ENCODE measurements at places on chromosomes 1 and 21.

GRCh38 chr1:31872658-31873636 is 57.1 kb upstream of the SPOCD1 start:
- DNase-seq, result no peak

- no peak for DNase-seq
These were observed 33.3 kb downstream of the DNTTIP2 start for GRCh38 chr1:93845538-93846205.

DNA sequence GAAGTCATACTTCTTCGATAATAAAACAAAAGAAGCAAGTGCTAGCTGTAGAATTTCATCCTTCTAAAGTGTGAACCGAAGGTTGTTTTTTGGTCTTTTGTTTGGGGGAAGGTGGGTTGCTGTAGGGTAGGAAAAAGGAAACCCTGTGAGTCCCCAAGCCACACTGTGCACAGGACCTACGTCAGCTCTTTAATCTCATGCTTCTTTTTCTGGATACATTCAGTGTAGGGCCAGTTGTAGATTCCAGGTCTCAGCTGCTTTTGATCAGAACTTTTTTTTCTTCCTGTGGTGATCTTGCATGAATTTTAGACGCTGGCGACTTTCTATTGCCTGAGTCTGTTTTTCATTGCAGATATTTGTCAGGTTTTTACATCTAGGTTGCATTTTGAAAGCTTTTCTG is 40.2 kb downstream of the BCL9 start:
- no peak for DNase-seq

GRCh38 chr1:167229719-167230385 is 9.2 kb downstream of the POU2F1 start:
- DNase-seq, result no peak

- no peak for DNase-seq
These were observed 151.6 kb downstream of the C1orf94 start for GRCh38 chr1:34328281-34328799.

DNA sequence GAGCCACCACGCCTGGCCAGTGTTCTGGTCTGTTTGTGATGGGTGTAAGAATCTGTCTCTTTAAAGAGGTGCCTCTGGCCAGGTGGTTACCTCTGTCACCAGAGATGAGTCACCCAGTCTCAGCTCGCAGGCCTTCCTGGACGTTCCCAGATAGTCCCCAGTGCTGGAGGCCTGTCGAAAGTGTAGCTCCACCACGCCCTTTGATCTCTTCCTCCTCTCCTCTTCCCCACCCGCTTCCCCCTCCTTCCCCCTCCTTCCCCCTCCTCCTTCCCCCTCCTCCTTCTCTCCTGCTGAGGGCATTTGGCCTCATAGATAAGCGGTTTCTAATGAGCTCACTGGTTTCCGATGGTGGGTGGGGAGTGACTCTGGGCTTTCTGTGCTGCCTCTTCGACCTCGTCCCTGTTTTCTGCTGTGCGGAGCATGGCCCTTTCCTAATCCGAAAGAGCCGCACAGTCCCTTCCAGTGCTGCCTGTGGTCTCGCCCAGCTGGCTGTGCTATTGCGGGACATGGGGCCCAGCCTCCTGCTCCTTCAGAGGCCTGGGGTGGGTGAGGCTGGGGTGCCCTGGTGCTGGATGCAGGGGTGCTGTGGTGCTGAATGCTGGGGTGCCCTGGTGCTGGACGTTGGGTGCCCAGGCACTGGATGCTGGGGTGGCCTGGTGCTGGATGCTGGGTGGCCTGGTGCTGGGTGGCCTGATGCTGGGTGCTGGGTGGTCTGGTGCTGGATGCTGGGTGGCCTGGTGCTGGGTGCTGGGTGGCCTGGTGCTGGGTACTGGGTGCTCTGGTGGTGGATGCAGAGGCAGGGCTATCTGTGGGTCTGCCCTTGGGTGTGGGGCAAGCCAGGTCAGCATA is 19.2 kb downstream of the AGPAT3 start:
- no peak for DNase-seq

- no peak for DNase-seq
These were observed 137.6 kb upstream of the SGIP1 start for GRCh38 chr1:66396212-66396890.

DNA sequence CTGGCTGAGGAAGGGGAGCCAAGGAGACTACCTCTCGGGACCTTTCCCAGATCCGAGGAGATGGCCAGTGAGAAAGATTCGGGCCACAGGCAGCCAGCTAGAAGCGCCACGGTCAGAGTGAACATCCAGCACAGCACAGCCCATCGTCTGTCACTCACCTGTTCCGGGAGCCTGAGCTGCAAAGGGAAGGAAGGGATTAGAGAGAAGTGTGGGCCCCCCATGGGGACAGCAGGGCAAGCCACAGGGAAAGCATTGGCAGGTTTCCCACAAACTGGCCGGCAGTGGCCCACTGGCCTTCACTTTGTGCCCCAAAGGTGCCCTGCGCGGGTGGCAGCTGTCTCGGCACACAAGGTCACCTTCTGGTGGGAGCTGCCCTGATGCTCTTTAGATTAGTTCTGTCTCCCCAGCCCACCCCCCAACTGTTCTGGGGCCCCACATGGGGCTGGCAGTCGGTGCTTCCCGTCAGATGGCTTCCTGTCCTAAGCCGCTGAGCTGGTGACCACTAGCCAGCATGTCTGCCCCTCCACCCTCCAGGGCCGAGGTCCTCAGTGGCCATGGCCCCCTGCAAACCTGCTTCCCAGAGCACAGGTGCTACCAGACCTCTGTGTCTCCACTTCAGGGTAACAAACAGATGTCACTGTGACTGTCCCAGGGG is 56.7 kb downstream of the LACTBL1 start:
- no peak for DNase-seq

DNA sequence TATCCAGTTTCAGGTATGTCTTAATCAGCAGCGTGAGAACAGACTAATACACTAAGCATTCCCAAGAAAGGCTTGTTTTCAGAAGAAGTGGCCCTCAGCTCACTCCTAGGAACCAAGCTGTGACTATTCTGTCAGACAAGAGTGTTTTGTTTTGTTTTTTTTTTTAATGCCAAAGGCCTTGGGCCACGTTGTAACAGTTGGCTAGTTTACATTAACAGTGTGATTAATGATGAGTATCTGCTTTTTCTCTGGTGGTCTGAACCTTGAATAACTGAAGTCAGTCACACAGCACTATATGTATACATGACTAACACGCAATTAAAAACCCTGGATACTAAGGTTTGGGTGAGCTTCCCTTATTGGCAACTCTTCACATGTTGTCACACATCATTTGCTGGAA is 21.9 kb downstream of the DPYD start:
- DNase-seq, result no peak

DNA sequence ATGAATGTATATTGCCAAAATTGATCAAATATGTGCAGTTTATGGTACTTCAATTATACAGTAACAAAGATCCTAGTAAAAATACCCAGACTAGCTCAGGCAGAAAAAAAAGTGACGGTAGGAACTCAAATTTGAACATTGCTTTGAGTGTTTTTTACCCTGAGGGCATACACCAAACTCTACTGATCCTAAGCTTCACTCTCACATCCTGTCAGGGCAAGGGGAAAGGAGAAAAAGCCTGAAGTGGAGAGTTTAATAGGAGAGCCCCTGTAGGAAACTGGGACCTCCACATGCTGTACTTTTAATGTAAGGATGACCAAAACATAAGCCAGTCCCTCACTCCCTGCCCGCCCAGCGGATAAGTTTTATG is 59.8 kb upstream of the GNG12 start:
- no peak for DNase-seq

DNA sequence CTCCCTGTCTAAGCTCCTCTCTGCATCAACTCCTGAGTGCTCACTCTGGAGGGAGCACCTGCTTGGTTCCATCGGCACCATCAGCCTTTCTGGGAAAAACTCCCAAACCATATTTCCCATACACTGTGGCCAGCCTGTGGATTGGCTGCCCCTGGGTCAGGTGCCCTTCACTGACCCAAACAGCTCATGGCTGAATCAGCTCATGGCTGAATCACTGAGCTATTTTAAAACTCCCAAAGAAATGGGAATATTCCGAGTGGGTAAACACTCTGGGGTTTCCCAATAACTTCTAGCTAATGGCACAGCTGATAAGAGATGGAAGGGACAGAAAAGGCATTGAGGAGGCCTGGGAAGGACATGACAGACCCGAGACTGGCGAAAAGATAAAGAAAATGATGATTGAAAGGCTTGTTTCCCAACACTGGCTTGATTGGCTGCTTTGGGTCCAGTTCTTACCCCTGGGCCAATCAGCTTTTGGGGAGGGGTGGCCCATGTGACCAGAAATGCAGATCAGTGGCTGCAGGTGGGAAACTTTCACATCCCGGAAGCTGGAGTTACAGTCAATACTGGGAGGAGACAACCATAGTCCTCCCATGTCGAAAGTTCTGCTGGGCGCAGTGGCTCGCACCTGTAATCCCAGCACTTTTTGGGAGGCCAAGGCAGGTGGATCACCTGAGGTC is 37.3 kb upstream of the KAZN start:
- no peak for DNase-seq

GRCh38 chr1:33182896-33183295 is 1.1 kb upstream of the TRIM62 start:
- DNase-seq, result no peak

- DNase-seq, result no peak
These were observed 298.3 kb downstream of the GPATCH2 start for GRCh38 chr1:217332431-217333065.

DNA sequence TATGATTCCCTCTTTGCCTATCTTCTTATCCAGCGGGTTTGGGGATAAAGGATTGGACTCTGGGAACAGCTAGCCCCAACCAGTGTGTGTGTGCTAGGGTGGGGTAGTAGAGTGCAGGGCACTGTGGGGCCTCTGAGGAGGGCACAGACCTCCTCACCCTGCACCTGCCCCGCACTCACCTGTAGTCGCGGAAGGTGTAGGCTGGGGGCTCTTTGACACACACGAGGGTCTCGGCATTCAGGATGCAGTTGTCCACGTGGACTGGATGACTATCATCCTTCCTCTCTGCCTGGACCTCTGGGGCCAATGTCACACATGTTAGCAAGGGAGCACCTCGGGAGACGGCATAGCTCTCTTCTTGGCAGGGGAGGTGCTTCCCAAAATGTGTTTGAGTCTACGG is 8.0 kb upstream of the CLDN19 start:
- DNase-seq, result no peak

DNA sequence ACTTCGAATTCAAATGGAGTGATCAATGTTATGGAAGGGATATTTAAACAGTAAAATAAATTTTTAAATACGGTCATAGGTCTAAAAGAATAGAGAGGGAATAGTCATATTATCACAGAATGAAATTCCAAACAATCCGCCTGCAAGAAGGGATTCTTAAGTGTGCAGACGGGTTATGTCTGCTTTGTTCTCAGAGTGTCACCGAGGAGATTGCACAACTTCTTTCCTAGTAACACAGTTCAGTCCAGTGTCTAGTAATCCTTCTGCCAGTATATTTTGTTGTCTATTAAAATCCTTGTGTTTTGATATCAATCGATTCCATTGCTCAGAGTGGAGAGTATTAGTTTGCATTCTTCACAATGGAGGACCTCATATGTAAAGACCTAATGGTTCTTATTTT is 48.4 kb downstream of the LRRC53 start:
- DNase-seq, result no peak

- no peak for DNase-seq
These were observed 17.1 kb upstream of the PRRC2C start for GRCh38 chr1:171468120-171468750.

DNA sequence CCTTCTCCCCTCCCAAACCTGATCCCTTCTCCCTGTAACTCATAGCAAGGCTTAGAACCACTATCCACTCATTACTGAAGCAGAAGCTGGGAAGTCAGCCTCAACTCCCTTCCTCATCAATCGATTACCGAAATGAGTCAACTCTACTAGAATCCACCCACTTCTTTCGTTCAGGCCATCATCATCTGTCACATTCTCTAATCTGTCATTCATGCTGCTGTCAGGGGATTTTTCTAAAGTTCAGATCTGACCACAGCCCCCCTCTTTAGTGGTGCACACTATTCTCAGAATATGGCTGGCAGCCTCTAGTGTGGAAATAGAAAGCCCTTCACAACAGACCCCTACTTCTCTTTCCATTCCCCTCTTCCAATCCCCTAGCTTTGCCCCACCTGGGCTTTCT is 5.1 kb downstream of the NT5C1A start:
- DNase-seq, result no peak

- DNase-seq, result no peak
These were observed 270.2 kb downstream of the TBX15 start for GRCh38 chr1:118717893-118718292.

DNA sequence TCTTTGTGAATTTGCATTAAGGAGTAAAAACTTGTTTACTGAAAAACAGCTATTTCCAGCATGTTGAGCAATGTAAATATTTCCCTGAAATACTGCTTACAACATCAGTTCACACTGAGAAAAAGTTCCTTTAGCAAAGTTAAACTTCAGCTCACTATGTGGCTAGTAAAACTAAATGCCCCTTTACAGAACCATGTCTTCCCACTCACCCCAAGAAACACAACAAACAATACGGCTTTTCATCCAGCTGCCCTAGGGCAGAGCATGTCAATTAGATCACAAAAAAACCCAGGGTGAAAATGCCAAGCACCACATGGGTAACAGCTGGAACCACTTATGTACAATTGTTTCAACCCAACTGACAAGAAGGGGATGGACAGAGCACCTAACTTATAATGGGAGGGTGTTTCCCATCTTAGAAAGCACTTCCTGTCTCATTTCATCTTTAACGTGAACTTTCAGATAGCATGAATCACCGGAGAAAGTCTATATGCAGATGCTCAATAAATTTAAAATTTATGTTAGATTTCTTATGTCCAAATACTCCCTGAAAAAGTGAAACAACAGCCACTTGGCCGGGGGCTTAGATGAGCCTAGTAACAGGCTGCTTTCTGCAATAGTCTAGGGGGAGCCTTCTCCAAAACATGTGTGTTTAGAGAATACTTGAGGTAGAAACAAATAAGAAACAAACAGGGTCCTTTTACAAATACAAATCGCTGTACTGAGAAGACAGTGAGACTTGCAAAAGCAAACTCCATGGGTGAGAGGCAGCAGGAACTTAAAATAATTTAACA is 6.6 kb downstream of the NID1 start:
- DNase-seq, result no peak

DNA sequence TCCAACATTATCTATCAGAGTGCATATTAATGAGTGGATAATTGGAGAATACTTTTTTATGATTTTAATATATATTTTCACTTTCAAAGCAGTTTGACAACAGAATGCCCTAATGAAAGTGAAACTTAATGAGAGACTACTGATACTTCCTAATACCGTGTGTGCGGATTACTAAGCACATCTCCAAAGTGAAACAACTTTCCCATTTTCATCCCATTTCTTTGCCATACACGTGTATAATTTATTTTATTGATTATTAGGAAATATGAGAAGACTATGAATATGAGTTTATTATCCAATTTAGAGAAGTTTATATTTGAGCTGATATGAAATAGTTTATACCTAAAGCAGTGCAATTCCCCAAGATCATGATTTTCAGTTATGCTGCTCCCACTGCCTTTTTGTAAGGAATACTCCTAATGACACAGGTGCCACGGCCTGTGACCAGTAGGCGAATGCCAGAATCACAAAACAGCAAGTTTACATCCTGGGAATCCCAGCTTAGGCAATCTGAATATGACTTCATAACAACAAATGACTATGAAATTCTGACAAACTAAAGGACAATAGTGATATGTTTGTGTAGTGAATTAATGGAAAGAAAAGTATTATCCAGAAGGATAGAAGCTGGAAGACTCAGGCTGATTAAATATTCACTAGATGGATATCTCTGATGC is 202.9 kb downstream of the NCAM2 start:
- no peak for DNase-seq

- no peak for DNase-seq
These were observed 1.8 kb downstream of the ARNT start for GRCh38 chr1:150874455-150875196.
